Cardiac atrium fibroblast (primary cell): ENCODE measurements at places on chromosomes 16 and 17. TPM values are rescaled to one million over a fixed set of nuclear protein-coding genes. Genes with fewer than 3 reads are reported as not detected.

SYT17 gene
- total RNA-seq: 0.65 TPM in 1 of 2 replicates, not detected in the other

CORO6 gene
- total RNA-seq: 4.7 and 5.1 TPM in 2 replicates

ZP2 gene
- total RNA-seq: not detected in 2 replicates

TMIGD1 gene
- not detected in 2 replicates for total RNA-seq

MEOX1 gene
- 0.54 TPM in 1 of 2 replicates, not detected in the other for total RNA-seq

TNP2 gene
- total RNA-seq: not detected in 2 replicates

NTN3 gene
- not detected in 2 replicates for total RNA-seq

KRT13 gene
- total RNA-seq: not detected in 2 replicates

PIK3R6 gene
- not detected in 2 replicates for total RNA-seq

ST6GALNAC1 gene
- 0.16 and 0.54 TPM in 2 replicates for total RNA-seq

RNF135 gene
- total RNA-seq: 11.7 and 12.5 TPM in 2 replicates

CACNA1G gene
- total RNA-seq: 0.16 TPM in 1 of 2 replicates, not detected in the other
